Esophagus squamous epithelium (tissue), 5 donors: ENCODE measurements at places on chromosomes 2 and 18.

GRCh38 chr2:188997263-188997662, 23.1 kb downstream of the COL3A1 start:
- no peak for DNase-seq

GRCh38 chr2:21117688-21118087, 6.1 kb upstream of the TDRD15 start:
- DNase-seq: no peak

- DNase-seq: no peak
Measured at GRCh38 chr2:33287507-33288005, 188.9 kb upstream of the RASGRP3 start.

DNA sequence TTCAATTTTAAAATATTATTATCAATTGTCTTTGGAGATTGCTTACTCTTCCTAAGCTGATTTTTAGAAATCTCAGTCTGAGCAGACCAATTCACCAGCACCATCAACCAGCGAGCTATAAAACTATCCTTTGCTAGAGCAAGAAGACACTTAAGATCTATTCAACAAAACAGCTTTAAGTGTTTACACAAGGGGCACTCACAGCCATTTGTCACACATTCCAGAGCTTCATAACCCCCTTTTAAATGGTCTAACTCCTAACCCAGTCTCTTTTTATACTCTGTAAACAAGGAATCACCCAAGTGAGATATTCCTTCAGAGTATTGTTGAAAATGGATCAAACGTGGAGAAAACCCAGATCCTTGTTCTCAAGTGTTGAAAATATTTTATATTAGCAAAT, 1294.1 kb upstream of the CHAC2 start:
- no peak for DNase-seq

DNA sequence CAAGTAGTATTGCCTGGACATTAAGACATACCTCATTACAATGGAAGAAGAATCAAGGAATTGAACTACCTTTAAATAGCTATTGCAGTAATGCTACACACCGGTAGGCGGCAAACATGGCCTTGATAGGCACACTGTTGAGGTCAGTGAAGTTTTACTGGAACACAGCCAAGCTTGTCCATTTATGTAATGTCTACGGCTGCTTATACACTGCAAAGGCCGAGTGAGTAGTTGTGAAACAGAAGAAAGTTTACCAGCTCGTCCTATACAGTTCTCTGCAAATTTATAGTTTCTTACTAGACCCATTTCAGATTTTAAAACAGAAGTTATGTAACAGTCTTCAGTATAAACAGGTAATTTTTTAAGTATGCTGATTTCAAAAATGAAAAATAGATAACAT, 38.8 kb downstream of the PPP4R1 start:
- no peak for DNase-seq

- DNase-seq: no peak
Measured at GRCh38 chr18:7635948-7636347, 68.8 kb downstream of the PTPRM start.

DNA sequence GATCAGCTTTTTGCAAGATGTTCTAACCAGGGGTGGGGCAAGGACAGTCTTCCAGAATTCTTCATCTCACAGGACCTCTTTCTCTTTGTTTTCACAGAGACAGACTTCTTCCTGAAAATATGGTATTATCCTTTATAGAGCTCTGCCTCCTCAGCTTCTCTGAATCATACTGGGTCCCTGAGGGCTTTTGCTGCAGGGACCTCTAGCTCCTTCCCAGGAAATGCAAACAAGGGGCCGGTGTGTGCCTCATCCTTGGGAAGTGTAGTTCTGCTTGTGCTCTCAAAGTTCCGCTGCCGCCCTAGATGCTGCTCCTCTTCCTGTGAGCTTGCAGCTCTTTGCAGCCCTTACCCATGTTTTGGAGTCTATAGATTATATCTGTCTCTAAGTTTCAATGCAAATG, 99.5 kb upstream of the NPAS2 start:
- DNase-seq: no peak

DNA sequence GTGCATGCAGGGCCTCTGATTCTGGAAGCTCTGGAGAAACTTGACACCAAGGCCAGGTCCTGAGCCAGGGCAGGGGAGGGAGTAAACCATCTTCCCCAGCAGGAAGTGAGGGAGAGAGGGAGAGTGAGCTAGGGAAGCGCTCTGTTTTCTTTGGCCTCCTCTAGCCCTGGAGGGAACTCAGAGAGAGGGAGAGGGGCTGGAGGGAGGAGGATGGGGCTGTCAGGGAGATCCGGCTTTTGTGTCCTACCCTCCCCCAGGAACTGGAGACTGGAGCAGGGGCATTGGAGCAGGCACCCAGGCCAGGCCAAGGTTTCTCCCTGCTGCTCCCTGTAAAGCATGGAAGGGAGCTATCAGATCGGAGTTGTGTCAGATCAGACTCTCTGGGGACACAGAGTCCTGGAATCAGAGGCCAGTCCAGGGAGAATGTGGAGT, 22.7 kb upstream of the PKDCC start:
- DNase-seq: no peak

DNA sequence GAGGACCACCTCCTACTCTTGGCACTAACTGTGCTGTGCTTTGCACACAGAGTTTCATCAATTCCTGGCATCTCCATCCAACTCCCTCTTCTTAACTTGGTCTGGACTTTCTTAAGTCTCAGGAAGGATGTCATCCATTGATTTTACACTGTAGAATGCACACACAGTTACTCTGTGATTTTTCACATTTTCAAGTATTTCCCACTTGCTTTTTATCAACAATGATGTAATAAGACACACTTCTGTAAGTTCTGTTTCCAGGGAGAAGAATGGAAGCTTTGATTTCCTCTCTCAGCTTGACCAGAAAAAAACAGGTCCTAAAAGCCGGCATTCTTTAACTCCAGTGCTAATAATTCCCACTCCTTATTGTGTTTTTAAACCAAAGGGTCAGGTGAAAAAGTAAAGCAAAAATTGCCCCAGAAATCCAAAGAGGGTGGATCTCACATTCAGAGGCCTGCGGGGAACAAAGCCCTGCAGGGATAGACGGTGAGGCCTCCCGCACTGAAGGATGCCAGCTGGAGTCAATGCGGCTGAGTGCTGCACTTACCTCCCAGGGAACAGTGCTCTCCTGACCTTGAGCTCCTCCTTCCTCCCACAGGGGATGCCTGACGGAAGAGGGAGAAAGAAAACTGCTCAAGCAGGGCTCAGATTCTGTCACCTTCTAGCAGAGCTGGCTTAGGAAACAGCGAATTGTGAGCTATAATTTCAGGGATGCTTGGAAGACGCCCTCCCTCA, 83.1 kb downstream of the PDCL3 start:
- DNase-seq: no peak

DNA sequence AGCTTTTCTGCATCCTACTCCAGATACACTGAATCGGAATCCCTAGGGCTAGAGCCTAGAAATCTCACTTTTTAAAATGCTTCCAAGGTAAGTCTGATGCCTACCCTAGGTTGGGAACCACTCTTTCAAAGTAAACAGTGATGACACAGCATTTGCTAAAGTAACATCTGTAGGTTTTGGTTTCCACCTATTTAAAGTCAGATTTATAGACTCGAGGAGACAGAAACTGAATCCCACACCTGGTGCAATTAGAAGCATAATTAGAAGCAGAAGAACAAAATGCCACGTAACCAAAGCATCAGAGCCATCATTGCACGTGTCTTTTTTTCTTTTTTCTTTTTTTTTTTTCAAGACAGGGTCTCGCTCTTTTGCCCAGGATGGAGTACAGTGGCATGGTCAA, 40.9 kb downstream of the PDK1 start:
- DNase-seq: no peak

DNA sequence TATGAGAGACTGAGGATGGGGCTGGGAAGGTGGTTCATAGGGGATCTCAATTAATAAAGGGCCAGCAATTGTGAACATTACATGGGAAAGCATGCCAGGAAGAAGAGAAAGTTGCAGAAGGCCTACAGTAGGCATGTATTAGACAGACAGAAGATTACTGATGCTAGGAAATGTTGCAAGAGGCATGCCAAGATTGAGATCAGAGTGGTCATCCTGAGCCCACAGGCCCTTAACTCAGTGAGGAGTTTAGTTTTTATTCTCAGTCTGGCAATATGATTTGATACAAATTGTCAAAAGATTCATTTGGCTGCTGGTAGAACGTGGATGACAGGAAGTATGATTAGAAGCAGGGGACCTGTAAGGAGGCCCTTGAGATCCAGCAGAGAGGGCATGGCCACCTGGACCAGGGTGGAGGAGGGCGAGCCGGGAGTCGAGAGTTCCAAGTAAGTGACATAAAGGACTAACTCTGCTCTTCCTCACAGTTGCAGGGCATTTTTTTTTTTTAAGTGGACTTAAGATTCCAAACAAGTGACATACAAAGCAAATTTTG, 54.9 kb downstream of the EPHA4 start:
- no peak for DNase-seq

GRCh38 chr18:55509631-55510324, 78.2 kb downstream of the TCF4 start:
- DNase-seq: no peak

GRCh38 chr18:70036771-70037347, 89.2 kb upstream of the CD226 start:
- no peak for DNase-seq

GRCh38 chr2:151063271-151063670, 198.4 kb downstream of the RBM43 start:
- DNase-seq: no peak

GRCh38 chr18:50836521-50836957, 16.7 kb upstream of the MRO start:
- no peak for DNase-seq

- DNase-seq: no peak
Measured at GRCh38 chr18:57134618-57135135, 12.2 kb upstream of the BOD1L2 start.

DNA sequence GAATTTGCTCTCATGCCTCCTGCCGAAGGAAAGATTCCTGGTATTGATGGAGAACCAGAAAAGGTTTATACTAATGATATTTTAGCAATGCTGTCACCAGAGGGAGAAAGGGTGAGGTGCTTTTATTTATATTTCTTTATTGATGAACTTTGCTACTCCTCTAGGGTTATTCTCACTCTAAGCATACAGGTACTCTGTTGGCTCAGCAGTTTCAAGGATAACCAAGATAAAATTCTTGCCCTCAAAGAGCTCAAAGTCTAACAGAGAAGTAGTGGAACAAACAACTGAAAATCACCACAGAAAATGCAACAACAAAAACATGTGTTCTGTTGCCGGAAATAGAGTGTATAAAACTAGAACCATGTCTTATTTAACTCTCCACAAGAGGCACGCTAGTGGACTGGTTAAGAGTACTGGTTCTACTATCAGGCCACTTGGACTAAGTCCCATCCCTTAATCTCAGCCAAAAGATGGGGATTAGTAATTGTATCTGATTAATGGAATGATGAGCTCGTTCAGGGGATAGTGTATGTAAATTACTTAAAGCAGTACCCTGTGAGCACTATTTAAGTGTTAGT, 103.6 kb downstream of the DNAH6 start:
- no peak for DNase-seq

DNA sequence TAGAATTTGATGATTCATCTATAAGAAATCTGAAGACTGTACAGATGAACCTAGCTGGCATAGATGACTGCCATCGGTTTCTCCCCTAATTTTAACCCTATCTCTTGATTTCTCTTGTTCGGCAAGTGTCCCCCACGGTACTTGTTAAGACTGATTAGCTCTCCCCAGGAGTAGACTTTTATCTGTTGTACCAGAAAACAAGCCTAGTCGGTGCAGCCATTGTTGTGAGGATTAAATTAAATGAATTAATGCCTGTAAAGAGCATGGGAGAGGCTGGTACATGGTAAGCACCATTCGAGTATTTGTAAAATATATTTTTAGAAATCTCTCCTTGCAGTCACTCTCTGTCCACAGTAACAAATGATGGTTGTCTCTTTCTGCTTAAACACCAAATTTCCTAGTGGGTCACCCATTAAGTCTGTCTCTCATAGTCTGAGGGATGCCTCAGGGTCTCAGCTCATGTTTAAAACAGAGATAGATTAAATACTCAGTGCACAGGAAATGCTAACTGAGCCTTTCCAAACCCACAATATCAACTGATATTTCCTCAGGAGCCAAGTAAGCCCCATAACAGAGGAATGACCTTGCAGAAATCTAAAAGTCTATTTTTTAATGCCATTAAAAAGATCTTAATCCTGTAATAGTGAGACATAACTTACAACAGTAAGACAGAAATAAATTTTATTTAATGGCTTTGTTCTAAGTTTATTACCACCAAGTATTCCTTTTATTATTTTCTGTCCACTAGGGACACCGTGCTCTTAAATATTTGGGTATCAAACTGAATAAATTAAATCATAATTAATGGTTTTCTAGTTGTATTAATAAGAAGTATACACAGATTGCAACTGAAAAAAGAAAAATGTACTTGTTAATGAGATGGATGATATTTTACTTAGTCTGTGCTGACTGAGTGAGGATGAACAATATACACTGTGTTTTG, 2.9 kb upstream of the B4GALT6 start:
- no peak for DNase-seq

DNA sequence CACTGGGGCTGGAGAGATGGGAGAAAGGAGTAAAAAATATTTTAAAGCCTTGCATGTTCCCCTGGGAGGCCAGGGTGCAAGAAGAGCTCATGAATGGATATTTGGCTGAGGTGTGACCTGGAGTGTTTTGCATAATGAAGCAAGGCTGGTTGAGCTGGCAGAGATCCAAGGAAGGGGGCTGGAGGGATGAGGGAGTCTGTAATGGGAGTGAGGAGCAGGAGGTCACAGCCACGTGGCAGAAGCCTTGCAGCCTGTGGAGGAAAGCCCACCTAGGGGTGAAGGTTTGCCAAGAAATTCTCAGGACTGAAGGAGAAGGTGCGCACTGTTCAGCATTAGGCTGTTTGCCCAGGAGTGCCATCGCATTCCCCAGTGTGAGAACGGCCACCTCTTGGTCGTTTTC, 40.3 kb upstream of the ATP8B1 start:
- no peak for DNase-seq

DNA sequence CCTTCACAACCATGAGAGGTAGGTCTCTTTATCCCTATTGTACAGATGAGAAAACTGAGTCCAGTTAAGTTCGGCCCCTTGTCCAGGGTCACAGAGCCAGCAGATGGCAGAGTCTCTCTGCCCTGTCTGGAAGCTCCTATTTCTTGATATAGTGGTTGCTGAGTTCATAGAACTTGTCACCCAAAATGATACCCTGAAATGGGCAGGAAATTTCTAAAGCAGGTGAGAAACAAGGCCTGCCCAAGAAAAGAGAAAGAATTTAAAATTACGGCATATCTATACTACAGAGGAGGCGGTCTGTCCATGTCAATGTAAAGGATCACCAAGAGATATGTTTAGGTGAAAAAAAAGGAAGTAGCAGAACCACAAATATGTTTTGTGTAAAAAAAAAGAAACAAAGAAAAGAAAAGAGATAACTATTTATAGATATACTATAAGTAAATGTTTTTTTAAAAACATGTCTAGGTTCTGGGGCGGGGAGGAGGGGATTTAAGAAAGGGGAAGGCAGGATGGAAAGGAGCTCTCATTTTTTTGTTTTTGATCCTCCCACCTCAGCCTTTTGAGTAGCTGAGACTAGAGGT, 39.8 kb downstream of the MYO7B start:
- DNase-seq: no peak

GRCh38 chr2:11155381-11156035, at the start of gene SLC66A3:
Gene SLC66A3 (plus strand): TSS chr2:11155467. CDS start chr2:11155547, 80 bp downstream.
- no peak for DNase-seq
